ENCODE measurements at places on chromosomes 3 and 15.

DNA sequence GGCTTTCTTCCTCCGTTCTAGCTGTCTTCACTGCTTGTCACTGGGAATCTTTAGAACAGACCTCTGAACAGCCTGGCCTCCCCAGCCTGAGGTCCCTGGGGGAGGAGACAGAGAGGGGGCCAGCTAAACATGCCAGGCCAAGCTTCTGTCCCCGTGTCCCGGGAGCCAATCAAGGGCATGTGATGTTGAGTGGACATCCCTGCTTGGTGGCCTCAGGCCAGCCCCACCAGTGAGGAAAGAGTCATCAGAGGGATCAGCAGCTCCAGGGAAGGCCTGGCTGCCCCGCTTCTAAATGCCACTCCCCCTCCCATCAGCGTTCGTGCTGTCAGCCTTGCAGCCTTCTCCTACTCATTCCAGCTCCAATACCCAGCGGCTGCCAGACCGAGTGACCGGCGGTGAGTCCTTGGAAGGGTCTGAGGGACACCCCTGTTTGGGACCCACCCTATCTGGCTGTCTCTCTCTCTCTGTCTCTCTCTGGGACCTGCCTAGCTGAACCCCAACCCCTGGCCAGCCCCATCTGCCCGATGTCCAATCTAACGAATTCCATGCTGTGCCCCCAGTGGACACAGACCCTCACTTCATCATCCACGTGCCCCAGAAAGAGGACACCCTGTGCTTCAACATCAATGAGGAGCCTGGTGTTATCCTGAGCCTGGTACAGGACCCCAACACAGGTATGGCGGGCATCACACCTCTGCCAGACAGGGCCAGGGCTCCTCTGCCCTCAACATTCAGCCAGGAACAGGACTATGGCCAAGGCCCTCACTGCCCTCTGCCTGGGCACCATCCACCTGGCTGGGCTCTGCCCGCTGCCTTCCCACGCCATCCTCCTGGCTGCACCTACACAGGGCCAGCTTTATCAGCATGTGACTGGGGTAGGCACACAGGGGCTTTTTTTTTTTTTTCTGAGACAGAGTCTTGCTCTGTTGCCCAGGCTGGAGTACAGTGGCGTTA, 6.6 kb upstream of the ITIH3 start:
- DNase-seq, result no peak

DNA sequence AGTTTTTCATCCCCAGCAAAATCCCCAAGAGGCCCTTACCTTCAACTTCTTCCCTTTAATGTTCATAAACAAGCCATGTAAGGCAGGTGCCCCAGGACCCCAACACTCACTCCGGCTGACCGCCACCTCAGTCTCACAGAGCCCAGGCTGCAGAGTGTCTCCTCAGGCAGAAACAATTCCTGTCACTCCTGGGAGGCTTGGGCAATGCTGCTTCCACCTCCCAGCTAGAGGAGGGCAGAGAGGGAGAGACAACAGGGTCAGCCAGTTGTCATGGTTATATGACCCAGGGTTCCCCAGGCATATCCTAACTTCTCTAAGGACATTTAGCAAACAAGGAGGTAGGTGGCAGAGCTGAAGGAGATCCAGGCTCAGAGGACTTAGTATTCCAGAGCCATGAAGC, at the start of gene PLIN1:
TSS of gene PLIN1 (minus strand) at position 156 of the 400 bp plus-strand sequence. CDS start 1,878 bp downstream, outside the sequence.
- DNase-seq, result no peak

GRCh38 chr3:149620291-149621020, 37.4 kb downstream of the WWTR1 start:
- no peak for DNase-seq

DNA sequence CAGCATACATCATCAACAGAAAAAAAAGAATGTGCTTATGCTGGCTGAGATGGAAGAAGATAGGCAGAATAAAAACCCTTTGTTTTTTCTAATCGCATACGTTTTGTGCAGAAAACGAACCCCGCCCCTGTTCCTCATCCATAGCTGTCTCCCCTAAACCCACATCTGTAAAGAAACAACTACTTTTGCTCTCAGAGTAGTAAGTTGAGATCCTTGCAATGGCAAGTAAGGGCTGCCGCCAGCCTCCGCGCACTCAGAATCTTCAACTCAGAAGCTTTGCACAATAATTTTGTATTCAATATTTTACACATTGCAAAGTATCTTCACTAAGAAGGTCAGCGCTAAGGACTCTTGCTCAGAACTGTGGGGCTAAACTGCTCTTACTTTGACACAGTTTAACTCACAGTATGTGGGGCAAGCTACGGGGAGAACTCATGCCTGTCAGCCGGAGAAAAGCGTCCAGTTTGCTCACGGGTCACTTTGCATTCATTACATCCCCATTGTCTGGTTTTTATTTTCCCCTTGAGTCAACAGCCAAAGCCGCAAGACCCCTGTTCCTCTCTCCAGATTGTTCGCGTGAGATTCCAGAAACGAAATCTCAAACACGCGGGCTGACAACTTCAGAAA, 1.0 kb downstream of the LYSMD4 start:
- no peak for DNase-seq

DNA sequence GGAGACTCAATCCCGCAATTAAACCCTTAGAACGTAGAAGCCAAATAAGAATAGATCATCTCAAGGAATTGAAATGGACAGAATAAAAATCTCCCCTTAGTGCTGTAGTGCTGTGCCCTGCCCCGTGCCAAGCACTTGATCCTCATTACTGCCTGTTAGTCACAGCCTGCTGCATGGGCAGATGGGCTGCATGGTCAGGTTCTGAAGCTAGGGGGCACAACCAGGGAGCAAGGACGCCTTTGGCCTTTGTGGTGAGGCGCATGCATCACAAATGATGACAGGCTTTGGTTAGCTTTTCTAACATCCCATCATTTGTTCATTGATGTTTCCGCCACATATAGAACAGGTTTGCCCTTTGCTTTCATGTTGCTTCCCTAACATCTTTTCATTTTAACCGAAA, 336.3 kb upstream of the ADAMTS9 start:
- no peak for DNase-seq

- no peak for DNase-seq
Measured at GRCh38 chr3:123367467-123368154, 81.3 kb downstream of the ADCY5 start.

- DNase-seq, result no peak
Measured at GRCh38 chr3:3172627-3173026, 6.9 kb downstream of the CRBN start.

DNA sequence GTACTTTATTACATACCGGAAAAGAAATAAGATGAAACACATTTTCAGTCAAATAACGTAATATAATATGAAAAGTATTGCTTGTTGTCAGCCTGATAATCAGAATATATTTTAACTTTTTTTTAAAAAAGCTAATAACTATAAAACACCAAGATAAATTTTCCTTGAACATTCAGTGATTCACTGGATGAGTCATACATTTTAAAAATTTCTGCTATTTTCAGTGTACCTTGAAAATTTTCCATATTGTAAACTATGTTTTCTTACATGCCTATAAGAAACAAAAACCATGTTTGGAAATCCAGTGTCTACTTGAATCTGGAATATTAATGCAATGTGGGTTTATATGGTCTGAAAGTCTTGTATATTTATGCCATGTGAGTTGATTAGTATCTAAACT, 36.3 kb upstream of the MEIS2 start:
- no peak for DNase-seq

GRCh38 chr15:74891469-74891868, 1.6 kb downstream of the MPI start:
- no peak for DNase-seq

DNA sequence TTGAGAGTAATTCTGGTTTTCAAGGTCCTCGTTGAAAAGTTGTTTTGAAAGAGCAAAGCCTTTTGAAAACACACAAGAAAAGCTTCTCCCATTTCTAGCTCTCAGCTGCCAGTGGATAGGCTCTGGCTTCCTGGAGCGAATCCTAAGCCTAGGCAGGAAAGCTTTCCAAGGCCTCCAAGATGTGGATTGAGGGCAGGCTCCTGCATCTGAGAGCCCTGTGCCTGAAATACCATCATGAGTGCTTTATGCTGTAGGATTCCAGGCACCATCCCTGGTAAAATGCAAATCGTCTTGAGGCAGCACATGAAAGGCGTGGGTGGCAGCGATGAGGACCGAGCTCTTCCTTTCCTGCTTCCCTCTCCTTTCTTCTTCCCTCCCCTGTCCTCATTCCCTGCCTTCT, 60.7 kb upstream of the CORO2B start:
- no peak for DNase-seq

- no peak for DNase-seq
Measured at GRCh38 chr3:107629566-107629965, 106.8 kb downstream of the BBX start.

GRCh38 chr15:91917686-91918360, 64.3 kb downstream of the SLCO3A1 start:
- DNase-seq, result no peak

GRCh38 chr15:98077186-98077585, 116.7 kb downstream of the ARRDC4 start:
- no peak for DNase-seq

DNA sequence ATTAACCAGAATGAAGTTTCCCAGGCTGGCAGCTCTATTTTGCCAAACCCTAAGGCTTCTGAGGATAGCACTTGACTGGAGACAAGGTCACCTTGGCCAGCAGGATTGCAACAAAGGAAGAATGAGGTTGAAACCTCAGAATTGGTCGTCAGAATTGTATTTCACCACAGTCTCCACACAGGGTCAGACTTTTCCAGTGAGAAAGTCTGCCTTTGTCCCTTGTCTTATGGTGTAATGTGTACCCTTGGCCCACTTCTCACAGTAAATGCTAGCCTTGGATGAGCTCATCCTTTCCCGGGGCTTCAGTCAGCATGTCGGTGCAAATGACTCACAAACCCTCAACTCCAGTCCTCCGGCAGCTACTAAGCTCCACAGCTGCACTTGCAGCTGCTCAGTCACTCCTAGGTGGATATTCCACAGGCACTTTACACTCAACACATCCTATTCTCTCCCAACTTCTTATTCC, 19.7 kb downstream of the SSR3 start:
- no peak for DNase-seq

DNA sequence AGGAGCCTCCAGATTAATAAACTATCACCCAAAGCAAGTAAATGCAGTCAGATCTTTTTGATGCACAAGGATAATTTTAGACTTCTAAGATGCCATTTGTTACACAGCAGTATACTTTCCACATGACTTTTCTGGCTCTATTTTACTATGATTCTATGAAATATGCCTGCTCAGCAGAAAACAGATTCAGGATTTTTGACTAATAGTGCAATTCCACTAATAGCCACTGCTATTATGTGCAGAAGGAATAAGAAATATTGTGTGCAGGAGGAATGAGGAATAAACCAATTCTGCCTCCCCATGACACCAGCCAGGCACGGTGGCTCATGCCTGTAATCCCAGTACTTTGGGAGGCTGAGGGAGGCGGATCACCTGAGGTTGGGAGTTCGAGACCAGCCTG, 11.5 kb upstream of the SPPL2A start:
- DNase-seq, result no peak

GRCh38 chr3:122217901-122218300, 34.4 kb downstream of the CASR start:
- DNase-seq, result no peak

GRCh38 chr3:195729476-195730251, 8.9 kb downstream of the MUC20 start:
- DNase-seq, result no peak

DNA sequence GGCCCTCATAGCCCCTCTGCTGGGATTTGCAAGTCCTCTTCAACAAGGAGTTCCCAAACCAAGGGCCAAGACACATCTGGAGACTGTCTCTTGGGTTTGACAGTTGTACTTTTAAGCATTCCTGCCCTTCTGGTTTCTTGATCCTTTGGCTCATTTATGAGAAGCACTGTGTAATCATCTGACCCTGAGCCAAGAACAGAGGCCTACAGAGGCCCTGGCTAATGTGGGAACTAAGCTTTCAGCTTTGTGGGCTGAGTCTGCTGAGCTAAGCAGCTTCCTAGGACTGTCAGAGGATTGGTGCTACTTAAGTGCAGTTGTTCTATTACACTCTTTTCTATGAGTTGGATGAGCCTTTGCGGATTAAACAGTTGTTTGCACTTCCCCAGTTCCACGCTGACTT, 178.3 kb downstream of the KBTBD8 start:
- DNase-seq, result no peak

DNA sequence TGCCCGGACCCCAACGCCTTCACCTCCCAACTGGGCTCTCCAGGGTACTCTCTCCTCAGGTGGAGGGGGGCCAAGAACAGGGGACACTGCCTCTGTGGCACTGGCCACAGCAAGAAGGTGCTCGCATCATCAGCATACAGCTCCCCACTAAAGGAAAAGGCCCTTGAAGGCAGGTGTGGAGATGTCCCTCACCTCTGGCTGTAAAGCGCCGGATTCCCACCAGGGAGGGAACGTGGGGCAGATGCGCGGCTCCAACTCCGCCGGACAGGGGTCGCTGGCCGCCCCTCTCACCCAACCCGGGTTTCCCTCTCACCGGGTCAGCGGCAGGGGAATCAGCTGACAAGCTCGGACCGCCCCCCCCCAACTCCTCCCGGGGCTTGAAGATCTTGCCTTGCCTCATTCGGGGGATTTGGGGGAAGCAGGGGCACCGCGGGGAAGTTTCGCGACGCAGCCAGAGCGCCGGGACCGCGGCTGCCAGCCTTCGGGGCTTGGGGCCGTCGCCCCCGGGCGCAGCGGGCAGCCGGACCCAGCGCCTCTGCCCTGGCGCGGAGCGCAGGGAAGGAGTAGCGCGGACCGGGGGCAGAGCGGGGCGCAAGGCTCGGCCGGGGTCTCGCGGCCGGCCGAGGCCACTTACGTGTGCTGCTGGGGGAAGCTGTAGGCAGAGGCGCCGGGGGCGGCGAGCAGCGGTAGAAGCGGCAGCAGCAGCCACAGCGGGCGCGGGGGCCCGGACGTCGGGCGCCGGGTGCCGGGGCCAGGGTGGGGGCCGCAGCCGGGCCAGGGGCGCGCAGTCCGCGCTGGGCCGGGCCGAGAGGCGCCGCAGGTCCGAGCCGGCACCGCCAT, 630 bp downstream of the CACNA2D2 start:
- DNase-seq, result no peak

DNA sequence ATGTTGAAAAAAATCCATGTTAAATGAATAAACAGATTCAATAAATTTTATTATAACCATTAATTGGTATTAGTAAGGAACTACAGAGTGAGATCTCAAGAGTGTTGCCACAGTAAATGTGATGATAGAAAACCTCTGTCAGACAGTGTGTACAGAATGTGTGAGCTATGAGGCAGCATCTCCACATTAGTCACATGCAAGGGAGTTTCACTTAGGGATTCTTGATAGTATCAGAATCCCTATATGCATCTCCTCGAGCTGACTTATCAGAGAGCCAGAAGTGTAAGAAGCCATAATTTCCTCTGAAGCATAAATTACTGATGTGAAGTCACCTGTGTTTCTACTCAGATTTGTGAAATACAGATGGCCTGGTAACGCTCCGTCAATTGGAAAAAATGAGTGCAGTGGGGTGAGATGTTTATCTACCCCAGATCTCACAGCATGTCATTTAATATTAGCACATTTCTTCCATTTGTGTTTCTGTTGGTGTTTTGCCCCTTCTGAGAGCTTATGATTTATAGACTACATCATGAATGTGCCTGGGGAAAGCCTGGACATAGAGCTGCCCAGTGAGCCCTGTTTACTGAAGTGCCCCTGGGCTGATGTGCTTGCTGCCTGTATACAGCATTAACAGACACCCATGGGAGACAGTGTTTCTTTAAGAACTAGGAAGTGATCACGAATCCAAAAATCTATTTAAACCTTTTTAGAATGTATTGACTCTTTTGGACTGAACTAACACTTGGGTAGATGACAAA, 262.4 kb downstream of the CPNE4 start:
- DNase-seq, result no peak

GRCh38 chr3:17304969-17305368, 420.2 kb downstream of the PLCL2 start:
- DNase-seq, result no peak
